ENCODE measurements at places on chromosomes 12 and 14.

GRCh38 chr12:125861299-125862281 is 796.4 kb downstream of the AACS start:
- DNase-seq: no peak

DNA sequence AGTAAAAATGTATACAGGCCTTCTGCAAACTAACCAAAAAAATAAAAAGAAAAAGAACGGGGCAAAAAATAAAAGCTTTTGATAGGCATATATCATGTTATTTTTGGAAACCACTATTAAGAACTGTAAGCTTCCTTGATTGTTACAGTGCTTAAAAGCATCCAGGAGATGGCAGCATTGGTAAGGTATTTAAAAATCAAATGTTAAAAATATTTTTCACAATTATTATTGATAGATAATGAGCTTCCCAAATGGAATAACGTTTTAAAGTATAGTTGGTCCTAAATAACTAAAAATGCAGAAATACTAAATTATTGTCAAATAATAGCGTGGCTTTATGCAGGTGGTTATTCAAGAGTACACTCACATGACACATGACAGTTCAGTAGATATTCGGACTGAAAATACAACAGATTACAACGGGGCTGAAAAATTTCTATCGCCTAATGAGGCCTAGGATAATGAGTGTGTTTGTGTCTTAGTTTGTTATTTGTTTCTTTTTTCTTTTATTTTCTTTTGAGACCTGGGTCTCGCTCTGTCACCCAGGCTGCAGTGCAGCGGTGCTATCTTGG is 127.2 kb upstream of the ATF7IP start:
- no peak for DNase-seq

GRCh38 chr12:115485967-115486366 is 791.5 kb downstream of the MED13L start:
- DNase-seq: no peak

- no peak for DNase-seq
Measured at GRCh38 chr12:12072064-12072760, 1.5 kb downstream of the BCL2L14 start.

DNA sequence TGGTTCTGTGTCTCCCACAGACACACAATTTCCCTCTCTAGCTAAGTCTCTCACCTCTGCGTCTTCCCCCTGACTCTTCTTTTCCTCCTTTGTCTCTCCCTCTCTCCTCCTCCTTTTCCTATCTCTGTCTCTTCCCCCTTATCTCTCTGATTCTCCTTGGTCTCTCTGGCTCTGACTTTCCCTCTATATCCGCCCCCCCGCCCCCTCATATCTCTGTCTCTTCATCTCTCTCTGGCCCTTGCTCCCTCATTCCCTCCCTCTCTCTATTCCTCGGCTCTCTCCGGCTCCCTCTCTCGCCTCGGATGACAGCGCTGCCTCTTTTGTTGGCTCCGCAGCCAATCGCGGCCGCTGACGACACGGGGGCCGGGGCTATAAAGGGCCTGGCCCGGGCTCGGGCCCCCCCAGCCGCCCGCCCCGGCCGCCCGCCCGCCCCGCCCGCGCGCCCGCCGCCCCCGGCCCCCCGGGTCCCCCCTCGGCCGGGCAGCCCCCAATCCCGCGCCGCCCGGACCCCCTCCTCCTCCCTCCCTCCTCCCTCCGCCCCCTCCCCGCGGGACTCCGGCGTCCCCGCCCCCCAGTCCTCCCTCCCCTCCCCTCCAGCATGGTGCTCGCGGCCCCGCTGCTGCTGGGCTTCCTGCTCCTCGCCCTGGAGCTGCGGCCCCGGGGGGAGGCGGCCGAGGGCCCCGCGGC is at the start of gene GDF11:
Gene GDF11 (plus strand): TSS at position 404 of the 687 bp plus-strand sequence. CDS start 195 bp downstream, at position 599.
- DNase-seq: peak; percentile 81

- DNase-seq: no peak
Measured at GRCh38 chr12:105980085-105980484, 158.7 kb downstream of the NUAK1 start.

DNA sequence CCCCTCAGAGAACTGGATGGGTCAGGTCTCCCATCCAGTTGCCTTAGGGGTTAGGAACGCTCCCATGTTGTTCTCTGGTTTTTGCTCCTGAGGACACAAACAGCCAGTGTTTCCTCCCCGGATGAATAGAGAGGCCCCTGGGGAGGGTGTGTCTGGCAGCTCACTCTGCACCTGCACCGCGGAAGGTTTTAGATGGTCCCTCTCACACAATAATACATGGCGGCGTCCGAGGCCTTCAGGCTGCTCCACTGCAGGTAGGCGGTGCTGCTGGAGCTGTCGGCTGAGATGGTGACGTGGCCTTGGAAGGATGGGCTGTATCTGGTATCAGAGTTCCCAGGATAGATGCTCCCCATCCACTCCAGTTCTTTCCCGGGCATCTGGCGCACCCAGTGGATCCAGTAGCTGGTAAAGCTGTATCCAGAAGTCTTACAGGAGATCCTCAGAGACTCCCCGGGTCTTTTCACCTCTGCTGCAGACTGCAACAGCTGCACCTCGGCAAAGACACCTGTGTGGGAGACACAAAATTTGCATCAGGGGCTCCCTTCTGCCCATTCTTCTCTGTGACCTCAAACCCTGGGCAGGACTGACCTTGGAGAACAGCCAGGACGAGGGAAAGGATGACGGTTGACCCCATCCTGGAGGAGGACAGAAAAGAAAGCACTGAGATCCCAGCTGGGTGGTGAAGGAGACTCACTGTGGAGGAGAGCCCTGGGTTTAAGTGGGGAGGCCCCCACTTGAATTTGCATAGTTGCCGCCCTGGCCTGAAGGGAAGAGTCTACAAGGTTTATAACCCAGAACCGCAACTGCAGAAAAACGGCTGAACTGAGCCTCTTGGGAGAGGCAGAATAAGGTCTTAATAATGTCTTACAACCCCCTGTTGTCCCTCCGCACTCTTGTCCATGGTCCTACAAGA is 1324.8 kb downstream of the TMEM121 start:
- DNase-seq: peak; percentile 84

GRCh38 chr14:102949801-102950451 is 27.5 kb downstream of the AMN start:
- no peak for DNase-seq

GRCh38 chr14:102196039-102196901 is 56.6 kb downstream of the WDR20 start:
- no peak for DNase-seq

- no peak for DNase-seq
Measured at GRCh38 chr12:5927732-5928516, 17.1 kb downstream of the ANO2 start.

DNA sequence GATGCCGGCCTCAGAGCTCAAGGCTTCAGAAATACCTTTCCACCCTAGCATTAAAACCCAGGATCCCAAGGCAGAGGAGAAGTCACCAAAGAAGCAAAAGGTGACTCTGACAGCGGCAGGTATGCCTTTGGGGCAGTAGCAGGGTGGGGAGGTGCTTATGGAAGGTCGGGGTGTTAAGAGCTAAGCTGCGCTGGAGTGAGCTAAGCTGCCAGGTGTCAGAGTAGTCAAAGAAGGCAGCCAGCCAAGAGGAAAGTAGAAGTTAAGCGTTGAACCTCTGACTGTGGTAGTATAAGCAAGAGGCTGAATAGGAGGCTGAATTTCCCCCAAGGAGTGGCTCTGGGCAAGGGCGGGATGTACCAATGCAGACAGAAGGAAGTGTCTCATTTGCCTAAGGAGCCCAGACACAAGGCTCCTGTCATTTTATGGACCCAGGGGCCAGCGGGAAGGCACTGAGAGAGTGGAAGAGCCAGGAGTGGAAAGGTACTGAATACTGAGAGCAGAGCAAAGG is 29.2 kb downstream of the DYRK4 start:
- no peak for DNase-seq

- DNase-seq: no peak
Measured at GRCh38 chr12:43208627-43209026, 343.4 kb downstream of the ADAMTS20 start.

GRCh38 chr12:97982684-97983083 is 520.1 kb downstream of the RMST start:
- DNase-seq: no peak

DNA sequence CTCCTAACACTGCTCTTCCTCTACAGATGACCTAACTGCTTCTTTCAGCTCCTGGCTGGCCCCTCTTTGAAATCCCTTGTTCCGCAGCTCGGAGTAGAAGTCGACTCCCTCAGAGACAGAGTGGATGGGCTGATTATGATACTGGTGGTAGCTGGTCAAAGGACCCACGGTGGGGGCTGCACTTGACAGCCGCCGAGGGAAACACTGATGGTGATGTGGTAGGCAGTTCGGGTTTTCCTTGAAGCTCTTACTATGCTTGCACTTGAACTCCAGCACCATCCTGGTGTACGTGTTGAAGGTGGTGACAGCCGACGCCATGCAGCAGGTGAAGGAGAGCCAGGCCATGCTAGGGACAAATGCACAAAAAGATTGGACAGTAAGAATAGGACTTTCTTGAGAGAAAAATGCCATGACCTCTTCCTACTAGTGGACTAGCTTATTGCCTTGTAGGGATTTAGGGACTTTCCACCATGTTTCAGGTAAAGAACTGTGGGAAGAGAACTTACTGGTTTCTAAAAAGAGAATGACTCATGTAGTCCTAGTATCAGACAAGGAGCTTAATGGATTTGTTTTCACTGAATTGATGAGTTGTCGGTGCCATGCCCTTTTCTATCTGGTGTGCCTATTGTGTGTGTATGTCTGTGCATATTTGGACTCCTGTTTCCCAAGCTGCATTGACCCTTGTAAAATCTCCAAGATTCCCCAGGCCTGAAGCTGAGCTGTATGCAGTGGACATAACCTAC is 18.4 kb downstream of the GSG1 start:
- DNase-seq: no peak

DNA sequence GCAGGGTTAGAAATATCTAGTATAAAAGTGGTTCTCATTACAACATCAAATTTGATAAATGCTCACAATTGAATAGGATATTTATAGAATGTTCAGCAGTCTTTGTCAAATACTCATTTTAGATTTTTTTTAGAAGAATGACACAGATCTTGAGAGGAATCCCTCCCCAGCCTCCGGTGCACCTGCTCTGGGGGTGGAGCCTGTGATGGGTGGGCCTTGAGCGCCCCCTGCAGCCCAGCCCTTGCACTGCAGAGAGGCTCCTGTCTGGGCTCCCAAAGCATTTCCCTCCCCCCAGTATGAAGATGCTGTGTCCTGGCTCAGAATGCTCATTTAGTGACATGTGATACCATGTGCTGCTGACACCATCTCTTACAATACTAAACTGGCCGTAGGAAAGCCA is 792.3 kb downstream of the TMEM121 start:
- DNase-seq: no peak

DNA sequence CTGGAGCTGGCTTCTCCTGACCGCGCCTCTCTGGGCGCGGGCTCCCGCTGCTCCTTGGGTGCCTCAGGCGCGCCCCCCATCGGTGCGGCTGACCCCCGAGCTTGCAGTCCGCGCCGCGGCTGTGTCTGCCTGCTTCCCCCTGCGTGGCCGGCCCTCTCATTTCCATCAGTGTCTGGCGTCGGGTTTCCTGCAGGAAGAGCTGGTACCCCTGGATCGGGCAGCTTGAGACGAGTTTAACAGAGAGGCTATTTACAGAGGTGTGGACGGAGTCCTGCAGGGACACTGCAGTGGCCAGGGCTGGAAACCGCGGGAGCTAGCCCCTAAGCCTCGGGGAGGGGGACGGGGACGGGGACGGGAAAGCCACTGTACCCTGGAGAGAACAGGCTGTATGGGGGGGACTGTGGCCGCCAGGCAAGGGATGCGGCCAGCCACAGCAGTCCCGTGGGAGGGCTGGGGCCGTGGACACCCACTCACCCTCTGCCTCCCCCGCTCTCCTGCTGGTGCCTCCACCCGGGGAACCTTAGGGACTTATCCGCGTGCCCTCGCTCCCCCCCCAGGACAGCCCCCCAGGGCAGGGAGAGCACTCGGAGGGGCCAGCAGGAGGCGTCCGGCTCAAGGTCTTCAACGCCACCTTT is 3.7 kb upstream of the CACNA2D4 start:
- no peak for DNase-seq

DNA sequence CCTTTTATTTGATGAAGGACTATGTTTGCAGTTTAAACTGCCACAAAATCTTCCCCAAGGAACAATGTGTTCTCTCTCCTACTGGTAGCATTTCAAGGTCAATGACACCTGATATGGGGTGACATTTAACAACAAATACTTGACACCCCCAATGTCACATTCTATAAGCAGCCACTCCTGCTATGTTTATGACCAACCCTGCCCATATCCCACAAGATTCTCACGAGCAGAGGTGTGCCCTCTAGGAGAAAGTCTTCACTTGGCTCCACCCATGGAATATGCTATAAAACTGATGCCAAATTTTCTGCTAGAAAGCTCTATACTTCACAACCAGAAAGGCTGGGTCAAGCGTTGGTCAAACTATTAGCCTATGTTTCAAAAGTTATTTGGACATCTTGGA is 105.6 kb upstream of the ARID2 start:
- no peak for DNase-seq

- DNase-seq: no peak
Measured at GRCh38 chr12:66500841-66501240, 178.0 kb downstream of the GRIP1 start.

DNA sequence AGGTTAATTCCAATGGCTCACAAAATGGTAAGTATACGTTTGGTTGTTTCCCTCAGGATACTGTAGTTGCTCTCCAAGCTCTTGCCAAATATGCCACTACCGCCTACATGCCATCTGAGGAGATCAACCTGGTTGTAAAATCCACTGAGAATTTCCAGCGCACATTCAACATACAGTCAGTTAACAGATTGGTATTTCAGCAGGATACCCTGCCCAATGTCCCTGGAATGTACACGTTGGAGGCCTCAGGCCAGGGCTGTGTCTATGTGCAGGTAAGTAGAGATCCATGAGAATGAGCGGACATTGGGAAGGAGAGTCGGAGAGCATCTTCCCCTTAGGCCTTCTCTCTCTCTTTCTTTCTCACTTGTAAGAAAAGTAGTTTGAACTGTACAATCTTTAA is 45.4 kb downstream of the A2ML1 start:
- DNase-seq: no peak

GRCh38 chr14:98368916-98369315 is 903.1 kb downstream of the BCL11B start:
- DNase-seq: no peak

DNA sequence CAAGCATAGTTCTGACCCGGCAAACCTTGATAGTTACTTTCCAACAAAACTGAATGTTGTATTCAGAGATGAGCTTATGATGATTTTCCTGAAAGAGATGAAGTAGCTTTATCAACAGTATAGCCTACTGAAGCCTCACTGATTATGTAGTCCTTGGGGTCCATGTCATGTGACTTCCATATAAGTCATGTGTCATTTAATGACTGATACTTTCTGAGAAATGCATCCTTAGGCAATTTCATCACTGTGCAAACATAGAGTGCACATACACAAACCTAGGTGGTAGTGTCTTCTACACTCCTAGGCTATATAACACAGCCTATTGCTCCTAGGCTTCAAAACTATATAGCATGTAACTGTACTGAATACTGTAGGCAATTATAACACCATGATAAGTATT is 28.5 kb upstream of the TUBA1C start:
- DNase-seq: no peak

GRCh38 chr14:68137704-68138619 is 318.4 kb downstream of the RAD51B start:
- DNase-seq: peak; percentile 59

- DNase-seq: no peak
Measured at GRCh38 chr12:75086091-75087038, 123.3 kb downstream of the KCNC2 start.
